Glomerular endothelial cell (primary cell): ENCODE measurements at places on chromosomes 12 and 14. TPM values are rescaled to one million over a fixed set of nuclear protein-coding genes. Genes with fewer than 3 reads are reported as not detected.

The RIMBP2 gene
- not detected in 2 replicates for total RNA-seq

The OAS1 gene
- 10.9 and 43.6 TPM in 2 replicates for total RNA-seq

The NPAS3 gene
- 0.34 and 0.93 TPM in 2 replicates for total RNA-seq

The CCDC197 gene
- total RNA-seq = not detected in 2 replicates

The TAS2R8 gene
- not detected in 2 replicates for total RNA-seq

The SIX4 gene
- total RNA-seq = 4.8 and 6.4 TPM in 2 replicates
